ENCODE measurements at places on chromosomes 5 and 9. TPM values are rescaled to one million over a fixed set of nuclear protein-coding genes. Genes with fewer than 3 reads are reported as not detected.

IL3 gene
- not detected for total RNA-seq

DNA sequence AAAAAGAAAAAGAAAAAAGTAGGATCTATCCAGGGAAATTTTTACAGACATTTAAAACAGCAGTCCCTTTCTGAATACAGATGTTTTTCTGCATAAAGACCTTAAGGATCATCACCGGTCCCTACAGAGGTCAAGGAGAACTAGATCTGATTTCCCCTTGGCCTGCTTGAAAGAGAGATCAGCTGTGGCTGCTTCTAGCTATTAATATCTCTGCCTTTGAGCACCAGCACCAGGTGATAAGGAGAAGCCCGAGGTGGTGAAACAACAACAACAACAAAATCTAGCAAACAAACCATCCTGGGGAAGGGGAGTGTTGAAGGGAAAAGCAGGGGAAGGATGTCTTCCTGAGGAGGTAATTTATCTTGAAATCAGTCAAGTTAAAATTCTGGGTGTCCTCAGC is 42.1 kb downstream of the ZNF366 start:
- DNase-seq = no peak

GARIN3 gene
- total RNA-seq = not detected

- DNase-seq = no peak
These were observed 3.4 kb downstream of the ST8SIA4 start for GRCh38 chr5:100899675-100900074.

DNA sequence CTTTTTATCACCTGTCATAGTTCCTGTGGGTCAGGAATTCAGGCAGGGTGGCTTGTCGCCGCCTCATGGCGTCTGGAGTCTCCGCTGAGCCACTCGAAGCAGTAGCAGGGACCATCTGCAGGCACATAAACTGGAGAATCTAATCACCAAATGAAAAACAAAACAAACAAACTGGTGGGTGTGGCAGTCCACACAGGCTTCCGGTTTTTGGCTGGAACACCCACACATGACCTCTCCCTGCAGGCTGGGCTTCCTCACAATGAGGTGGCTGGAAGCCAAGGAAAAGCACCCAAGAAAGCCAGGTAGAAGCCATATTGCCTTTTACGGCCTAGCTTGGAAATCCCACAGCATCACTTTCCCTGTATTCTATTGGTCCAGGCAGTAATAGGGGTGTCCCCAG is 197.0 kb downstream of the SYK start:
- DNase-seq = no peak

- DNase-seq = no peak
These were observed 214.8 kb downstream of the PAX5 start for GRCh38 chr9:36818965-36819870.

IGFBPL1 gene
- total RNA-seq = 3.0 TPM

- DNase-seq = no peak
These were observed 12.8 kb downstream of the LEAP2 start for GRCh38 chr5:132886064-132886823.

SEC24A gene
- total RNA-seq = 52.7 TPM

- DNase-seq = no peak
These were observed 94.9 kb downstream of the RAD23B start for GRCh38 chr9:107378006-107378405.

DNA sequence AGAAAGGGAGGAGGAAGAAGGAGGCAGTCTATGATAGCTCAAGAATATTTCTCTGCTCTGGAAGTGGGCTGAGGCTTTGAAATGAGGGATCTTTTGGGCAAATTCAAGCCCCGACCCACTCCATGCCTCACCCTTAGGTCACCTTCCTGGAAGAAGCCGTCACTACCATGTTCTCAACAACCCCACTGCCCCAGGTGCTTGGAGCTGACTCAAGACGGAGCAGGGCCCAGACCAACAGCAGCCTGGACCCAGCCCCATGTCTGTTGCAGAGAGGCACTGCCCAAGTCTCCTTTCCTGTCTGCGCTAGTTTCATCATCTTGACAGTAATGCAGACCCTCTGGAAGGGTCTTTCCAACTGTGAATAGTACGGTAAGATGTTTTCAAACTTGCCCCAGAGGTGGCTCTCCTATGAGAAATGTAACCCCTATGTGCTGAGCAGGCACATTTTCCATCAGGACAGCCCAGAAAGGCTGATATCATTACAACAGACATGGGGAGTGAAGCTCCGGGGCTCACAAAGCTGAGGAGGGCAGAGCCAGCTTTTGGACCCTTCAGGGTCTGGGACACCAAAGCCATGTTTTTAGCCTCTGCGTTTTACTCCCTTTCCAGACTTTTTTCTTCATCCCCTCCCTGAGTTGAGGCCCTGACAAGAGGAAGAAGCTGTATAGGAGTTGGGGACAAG is 128.2 kb upstream of the LARP1 start:
- no peak for DNase-seq

GRCh38 chr5:68141494-68141893 is 74.1 kb upstream of the PIK3R1 start:
- DNase-seq = no peak

DNA sequence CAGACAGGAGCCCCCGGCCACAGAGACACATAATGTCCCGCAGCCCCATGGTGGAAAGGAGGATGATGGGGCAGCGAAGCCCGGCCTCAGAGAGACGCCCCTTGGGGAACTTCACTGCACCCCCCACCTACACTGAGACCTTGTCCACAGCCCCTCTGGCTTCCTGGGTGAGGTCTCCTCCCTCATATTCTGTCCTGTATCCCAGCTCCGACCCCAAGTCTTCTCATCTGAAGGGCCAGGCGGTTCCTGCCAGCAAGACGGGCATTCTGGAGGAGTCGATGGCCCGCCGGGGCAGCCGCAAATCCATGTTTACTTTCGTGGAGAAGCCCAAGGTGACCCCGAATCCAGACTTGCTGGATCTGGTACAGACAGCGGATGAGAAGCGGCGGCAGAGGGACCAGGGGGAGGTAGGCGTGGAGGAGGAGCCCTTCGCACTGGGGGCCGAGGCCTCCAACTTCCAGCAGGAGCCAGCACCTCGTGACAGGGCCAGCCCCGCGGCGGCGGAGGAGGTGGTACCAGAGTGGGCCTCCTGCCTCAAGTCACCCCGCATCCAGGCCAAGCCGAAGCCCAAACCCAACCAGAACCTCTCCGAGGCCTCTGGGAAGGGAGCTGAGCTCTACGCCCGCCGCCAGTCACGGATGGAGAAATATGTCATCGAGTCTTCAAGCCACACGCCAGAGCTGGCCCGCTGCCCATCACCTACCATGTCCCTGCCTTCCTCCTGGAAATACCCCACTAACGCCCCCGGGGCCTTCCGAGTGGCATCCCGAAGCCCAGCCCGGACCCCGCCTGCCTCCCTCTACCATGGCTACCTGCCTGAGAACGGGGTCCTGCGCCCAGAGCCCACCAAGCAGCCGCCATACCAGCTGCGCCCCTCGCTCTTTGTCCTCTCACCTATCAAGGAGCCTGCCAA is 8.9 kb downstream of the SYNPO start:
- no peak for DNase-seq

- no peak for DNase-seq
These were observed 103.1 kb upstream of the TSLP start for GRCh38 chr5:110968246-110969005.

GRCh38 chr9:113148372-113148705 is 2.5 kb upstream of the SLC31A2 start:
- DNase-seq = no peak

PRRX2 gene
- 8.6 TPM for total RNA-seq

GRCh38 chr9:120892748-120893610 is 16.0 kb upstream of the PHF19 start:
- no peak for DNase-seq

DNA sequence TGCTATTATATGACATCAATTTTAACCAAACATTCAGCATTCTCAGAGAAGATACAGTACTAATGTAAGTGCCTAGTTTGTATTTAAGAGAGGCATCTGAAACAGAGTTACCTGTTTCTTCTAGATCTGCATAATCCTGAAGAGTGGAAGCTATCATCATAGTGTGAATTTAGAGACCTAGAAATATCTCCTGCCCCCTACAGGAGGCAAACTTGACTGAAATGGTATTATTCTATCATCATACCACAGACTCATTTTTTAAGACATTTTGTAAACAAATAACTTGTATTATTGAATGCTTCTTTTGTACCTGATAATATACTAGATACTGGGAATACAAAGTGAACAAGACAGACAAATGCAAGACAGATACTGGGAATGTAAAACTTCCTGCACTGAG is 216.8 kb upstream of the RPS23 start:
- DNase-seq = no peak

MEF2C gene
- 166 TPM for total RNA-seq

- DNase-seq = no peak
These were observed 32.9 kb upstream of the GPR21 start for GRCh38 chr9:123000371-123001068.

GRCh38 chr9:130262771-130263170 is 2.8 kb upstream of the HMCN2 start:
- no peak for DNase-seq

- no peak for DNase-seq
These were observed 1011.5 kb upstream of the NUDT12 start for GRCh38 chr5:104573949-104574709.

ROR2 gene
- total RNA-seq = 28.2 TPM

- no peak for DNase-seq
These were observed 17.4 kb upstream of the KCNIP1 start for GRCh38 chr5:170486371-170486770.

- DNase-seq = no peak
These were observed 76.8 kb downstream of the LMX1B start for GRCh38 chr9:126690431-126691051.

- no peak for DNase-seq
These were observed 50.2 kb upstream of the STARD4 start for GRCh38 chr5:111562561-111562960.

LYSMD3 gene
- 48.1 TPM for total RNA-seq

- DNase-seq = no peak
These were observed 585.1 kb downstream of the DNAH5 start for GRCh38 chr5:13359344-13359743.

- DNase-seq = no peak
These were observed 31.2 kb downstream of the NR3C1 start for GRCh38 chr5:143372187-143372829.

- DNase-seq = no peak
These were observed 12.8 kb downstream of the EHMT1 start for GRCh38 chr9:137631345-137632229.

- no peak for DNase-seq
These were observed 659 bp downstream of the RAI14 start for GRCh38 chr5:34656700-34657273.

GRCh38 chr5:128896675-128897074 is 68.6 kb upstream of the SLC27A6 start:
- no peak for DNase-seq

DNA sequence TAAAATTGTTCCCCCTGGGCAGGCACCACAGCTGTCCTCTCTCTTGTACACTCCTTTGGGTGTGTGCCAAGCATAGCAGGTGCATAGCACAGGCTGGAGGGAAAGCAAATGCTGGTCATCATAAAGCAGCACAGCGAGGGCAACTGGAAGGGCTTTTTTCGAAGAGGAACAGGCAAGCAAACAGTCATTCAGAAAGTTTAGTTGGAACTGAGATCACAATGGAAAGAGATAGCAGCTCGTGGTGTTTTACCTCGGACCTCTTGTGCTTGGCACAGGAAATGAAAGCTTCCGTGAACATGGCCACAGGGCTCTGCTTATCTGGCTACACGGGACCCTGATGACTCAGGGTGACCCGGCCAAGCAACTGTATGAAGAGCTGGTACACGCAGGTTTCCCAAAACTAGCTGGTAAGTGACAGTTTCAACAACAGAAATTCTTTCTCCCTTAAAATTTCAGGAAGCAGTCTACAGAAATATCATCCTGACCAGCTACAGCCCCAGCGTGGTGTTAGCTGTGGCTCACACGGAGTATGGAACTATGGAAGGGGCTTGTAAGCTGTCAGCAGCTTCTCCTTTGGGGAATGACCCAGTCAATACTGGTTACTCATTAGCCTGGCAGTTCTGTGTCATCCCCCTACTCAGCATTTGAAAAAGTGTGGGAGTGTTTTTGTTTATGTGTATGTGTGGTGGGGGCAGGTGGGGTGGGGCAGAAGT is 48.1 kb downstream of the POC5 start:
- no peak for DNase-seq
